ENCODE measurements at places on chromosomes 1 and 21.

DNA sequence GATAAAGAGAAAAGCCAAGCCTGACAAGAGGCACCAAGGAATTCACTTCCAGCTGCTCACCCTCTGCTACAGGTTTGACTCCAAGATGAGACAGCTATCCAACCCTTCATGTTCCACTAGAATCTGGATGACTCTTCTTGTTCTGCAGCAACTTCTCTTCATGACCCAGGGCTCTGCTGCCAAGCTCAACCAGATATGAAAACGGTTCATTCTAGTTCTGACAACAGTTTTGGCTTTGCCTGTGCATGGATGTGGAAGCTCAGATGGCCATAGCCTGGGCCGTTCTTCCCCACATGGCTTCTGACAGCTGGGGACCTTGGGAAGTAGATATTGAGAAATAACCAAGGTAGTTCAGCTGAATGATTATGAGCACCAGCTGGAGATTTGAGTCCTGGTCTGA, 13.7 kb downstream of the PI4KB start:
- H3K27me3 ChIP-seq, result no peaks in the 10 kb centered on the region
- H3K4me3 ChIP-seq, result no peak overlapping the region
- peaks cover 16% of the 10 kb centered on the region for H3K36me3 ChIP-seq
- no peak for DNase-seq
- H3K4me1 ChIP-seq, result peaks cover 42% of the 10 kb centered on the region
- peak overlapping the region; percentile 99 for H3K27ac ChIP-seq

DNA sequence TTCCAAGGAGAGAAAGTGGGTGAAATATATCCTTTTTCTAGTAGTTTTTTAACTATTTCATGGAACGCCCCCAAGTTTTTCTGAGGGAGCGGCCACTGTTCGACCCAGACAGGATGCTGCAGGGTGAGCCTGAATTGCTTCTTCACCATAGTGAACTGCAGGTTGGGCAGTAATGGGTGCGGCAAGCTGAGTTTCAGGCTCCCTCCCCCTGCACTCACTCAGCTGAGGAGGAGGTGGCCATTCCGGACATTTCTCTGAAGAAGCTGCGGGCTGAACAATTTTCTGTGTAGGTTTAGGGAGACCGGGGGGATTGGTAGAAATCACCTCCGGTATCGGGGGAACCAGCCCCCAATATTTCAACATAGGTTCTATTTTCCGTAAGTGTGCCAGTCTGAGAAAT, 8.2 kb downstream of the DAP3 start:
- H3K4me3 ChIP-seq, result no peak overlapping the region
- H3K27me3 ChIP-seq, result no peaks in the 10 kb centered on the region
- peaks cover 12% of the 10 kb centered on the region for H3K36me3 ChIP-seq
- peaks cover 40% of the 10 kb centered on the region for H3K4me1 ChIP-seq

DNA sequence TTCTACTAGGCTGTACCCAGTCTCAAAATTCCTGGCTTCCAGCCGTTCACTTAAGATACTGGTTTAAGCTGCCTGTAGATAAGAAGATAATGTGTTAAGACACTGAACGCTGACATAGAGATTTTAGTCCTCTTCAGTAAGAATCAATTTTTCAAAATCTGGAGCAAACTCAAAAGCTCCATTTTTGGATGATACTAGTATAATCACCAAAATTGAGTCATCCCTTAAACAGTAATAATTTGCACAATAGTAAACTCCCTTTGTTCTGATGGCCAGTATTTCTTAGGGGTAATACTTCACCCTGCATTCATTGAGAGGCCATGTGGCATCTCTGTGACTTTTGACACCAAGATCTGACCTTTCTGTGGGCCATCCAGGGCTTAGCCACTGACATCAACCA, 299.8 kb upstream of the USP25 start:
- H3K4me1 ChIP-seq, result no peaks in the 10 kb centered on the region
- no peak overlapping the region for H3K27ac ChIP-seq
- H3K4me3 ChIP-seq, result no peak overlapping the region
- H3K27me3 ChIP-seq, result no peaks in the 10 kb centered on the region

- H3K27ac ChIP-seq, result peak overlapping the region; percentile 70
- H3K4me1 ChIP-seq, result peaks cover 41% of the 10 kb centered on the region
- DNase-seq, result no peak
Observed at GRCh38 chr1:192530254-192530653, 45.3 kb upstream of the RGS1 start.

DNA sequence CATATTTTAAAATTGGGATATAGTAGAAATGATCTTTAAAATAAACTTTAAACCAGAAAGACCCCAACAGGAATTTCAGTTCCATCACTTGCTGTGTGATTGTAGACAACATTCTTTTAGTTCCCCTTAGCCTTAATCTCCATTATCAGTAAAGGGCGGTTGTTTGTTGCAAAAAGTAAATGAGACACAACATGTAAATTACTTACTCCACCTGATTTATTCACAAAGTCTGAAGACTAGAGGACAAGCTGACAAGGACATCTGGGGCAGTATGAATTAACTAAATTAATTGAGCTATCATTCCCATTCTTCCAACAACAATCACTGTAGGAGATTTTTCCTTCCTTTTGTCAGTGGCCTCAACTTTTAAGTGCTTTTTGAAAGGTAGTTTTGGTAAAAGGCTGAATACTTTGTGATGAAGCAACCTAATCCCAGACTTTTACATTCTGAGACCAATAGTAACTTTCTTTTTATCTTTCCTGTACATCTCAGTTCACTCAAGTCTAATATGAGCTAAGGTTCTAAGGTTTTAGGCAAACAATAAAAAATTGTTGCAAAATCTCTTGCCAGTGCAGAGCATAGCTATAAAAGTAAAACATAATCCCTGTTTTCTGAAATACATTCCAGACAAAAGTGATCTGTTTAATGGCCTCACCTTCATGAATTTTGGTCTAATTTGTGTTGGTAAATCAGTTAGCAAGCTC, 6.2 kb downstream of the SLC19A2 start:
- no peak overlapping the region for H3K27ac ChIP-seq
- no peaks in the 10 kb centered on the region for H3K36me3 ChIP-seq
- DNase-seq, result no peak
- peaks cover 13% of the 10 kb centered on the region for H3K4me1 ChIP-seq
- H3K27me3 ChIP-seq, result no peaks in the 10 kb centered on the region
- no peak overlapping the region for H3K4me3 ChIP-seq

- H3K36me3 ChIP-seq, result no peaks in the 10 kb centered on the region
- no peak for DNase-seq
- H3K27me3 ChIP-seq, result peaks cover 2% of the 10 kb centered on the region
- no peak overlapping the region for H3K27ac ChIP-seq
- H3K4me1 ChIP-seq, result no peaks in the 10 kb centered on the region
- H3K4me3 ChIP-seq, result no peak overlapping the region
Observed at GRCh38 chr1:103496014-103496635, 29.4 kb upstream of the RNPC3 start.

- H3K27ac ChIP-seq, result peak within 1 kb of the TSS; percentile 86
- peaks cover 32% of the 10 kb centered on the region for H3K4me1 ChIP-seq
- peaks cover 31% of the 10 kb centered on the region for H3K36me3 ChIP-seq
- H3K27me3 ChIP-seq, result no peaks in the 10 kb centered on the region
- DNase-seq, result peak; percentile 89
Observed at GRCh38 chr1:26472320-26472900, at the start of gene HMGN2. Gene HMGN2 (plus strand): TSS chr1:26472440. CDS start chr1:26472613, 173 bp downstream.

Data from natural killer cell treated with Interleukin-12 subunit alpha and Interleukin-12 subunit beta and Interleukin-15 and Interleukin-18, amount 100 ng/mL, for 72 hours (primary cell).